Activated T-cell treated with anti-CD3 and anti-CD28 coated beads, Interleukin-2, amount 50 U/mL, for 4 hours (primary cell): ENCODE measurements at places on chromosomes 1 and 21. TPM values are rescaled to one million over a fixed set of nuclear protein-coding genes. Genes with fewer than 3 reads are reported as not detected.
A peak's percentile ranks its signal among the peaks of the same experiment; 100 is the strongest.

The CA14 gene
- not detected for total RNA-seq

The EPS8L3 gene
- not detected for total RNA-seq

The C1QA gene
- total RNA-seq: not detected

The LGR6 gene
- total RNA-seq: 0.08 TPM

The TRAF3IP3 gene
- 85.2 TPM for total RNA-seq

The TTC39A gene
- 0.98 TPM for total RNA-seq

The RGL1 gene
- total RNA-seq: 0.58 TPM

The CLDN19 gene
- total RNA-seq: not detected

The HORMAD1 gene
- total RNA-seq: not detected

The OR2T35 gene
- not detected for total RNA-seq

The UBASH3A gene
- 11.3 TPM for total RNA-seq

The CRP gene
- total RNA-seq: 0.81 TPM

The S100A1 gene
- total RNA-seq: not detected

The PROK1 gene
- total RNA-seq: not detected

DNA sequence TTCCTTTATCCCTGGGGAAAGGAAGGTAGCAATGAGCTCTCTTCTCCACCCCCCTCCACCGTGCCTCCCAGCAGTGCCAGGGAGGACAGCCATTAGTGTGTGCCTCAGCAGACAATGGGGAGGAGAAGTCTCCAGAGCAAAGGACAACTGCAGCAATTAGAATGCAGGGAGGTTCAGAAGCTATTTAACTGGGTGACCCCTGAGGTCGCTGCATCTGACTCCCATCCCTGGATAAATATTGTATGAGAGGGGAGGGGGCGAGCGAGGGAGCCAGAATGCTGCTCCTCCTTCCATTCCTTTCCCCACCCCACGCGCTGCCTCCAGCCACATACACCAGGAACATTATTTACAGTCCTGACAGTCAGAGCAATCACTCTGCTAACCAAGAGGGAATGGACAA lies 59.0 kb downstream of the ERI3 start:
- no peak for DNase-seq

DNA sequence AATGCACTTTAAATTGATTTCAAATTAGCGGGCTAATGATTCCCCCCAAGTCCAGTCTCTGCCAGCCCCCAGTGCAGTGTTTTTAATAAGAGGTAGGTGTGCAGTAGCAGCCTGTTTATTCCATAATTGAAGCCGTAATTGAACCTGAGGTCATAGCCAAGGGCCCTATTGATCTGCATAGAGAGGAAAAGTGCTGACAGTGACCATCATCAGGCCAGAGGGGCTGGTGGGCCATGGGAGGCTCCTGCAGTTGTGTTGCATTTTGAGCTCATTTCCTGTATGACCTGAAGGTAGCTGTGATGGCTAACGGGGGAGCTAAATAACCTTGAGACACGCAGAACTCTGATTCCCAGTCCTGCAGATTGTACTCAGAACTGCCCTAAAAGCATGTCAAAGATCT lies 67.5 kb downstream of the DISP3 start:
- no peak for DNase-seq

DNA sequence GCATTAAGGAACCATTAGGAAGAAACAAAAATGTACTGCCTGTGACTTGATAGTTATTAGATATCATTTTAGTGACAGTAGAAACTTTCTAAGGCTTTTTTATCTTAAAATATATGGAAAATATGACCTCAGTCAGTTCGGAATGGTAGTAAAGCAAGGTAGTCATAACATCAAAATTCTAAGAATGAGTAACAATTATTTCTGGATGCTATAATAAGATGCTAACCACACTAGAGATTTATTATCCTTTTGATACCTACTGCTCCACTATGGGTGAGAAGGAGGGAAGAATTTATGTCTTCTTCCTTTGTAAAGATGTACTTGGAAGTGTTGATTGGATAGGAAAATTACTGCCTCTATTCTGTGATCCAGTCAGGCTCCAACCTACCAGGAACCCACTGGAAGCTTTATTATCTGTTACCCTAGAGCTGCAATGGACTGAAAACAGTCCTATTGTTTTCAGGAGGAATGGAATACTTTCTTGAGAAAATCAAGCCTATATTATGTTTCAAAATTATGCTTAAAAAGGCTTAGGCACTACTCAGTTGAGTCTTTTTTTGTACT lies 8.8 kb downstream of the FMN2 start:
- no peak for DNase-seq

- no peak for DNase-seq
Measured at GRCh38 chr1:41098730-41099460, 77.4 kb upstream of the SLFNL1 start.

DNA sequence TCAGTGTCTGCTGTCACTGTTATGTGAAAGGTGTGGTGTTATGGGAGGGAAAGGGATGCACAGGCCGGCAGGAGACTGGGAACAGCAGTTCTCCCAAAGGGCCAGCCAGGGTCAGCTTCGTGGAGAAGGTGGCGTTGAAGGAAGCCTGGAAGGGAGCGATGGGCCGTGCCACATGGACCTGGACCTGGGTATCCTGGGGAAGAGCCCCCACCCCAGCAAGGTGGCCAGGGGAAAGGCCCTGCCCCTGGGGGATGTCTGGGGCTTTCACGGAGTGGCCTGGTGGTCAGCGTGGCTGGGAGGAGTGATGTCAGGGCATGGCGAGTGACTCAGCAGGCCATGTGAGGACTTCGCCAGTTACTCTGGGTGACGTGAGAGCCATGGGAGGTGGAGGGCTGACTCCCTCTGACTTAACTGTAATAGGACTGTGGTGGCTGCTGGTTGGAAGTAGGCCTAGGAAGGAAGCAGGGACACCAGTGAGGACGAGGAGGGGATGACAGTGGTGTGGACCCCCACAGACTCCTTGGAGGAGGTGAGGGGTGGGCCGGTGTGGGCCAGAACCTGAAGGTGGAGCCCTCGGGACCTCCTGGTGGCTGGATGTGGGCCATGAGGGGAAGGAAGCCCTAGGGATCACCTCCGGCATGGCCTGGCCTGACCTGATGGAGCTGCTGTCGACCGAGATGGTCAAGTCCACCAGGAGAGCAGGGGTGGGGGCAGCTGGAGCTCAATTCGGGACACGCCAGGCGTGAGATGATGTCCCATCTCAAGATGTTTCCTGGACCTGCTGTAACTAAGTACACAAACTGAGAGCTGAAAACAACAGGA lies 54.5 kb downstream of the BACE2 start:
- DNase-seq: no peak

DNA sequence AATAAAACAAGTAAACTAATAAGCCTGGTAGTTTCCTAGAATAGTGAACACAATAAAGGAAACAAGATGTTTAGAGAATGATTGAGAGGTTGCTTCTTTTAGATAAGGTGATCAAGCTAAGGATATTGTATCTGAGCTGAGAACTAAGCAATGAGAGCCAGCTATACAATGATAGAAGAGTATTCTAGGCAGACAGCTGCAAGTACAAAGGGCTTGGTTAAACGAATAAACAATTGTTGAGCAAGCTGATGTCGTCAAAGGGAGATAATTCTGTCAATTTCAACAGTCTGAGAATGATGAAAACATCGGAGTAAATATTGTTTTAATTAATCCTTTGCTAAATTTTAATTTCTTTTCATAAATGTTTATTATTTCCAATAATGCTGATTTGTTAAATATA lies 5.5 kb upstream of the FH start:
- no peak for DNase-seq

DNA sequence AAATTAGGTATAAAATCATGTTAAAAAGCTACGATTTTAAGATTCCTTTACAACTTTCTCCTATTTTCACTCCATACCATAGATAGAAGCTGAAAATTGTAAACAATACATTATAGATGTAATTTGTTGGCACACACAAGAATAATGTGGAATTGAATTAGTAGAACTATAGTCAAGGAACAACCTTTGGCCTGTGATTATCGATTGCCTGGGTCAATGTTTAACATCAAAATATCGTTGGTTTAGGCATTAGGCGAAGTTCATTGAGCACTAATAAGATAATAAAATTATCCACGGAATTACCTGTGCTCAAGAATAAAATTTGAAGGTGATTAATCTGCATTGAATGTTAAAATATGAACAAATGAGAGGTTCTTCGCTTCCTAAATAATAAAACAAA lies 455.1 kb upstream of the ZP4 start:
- no peak for DNase-seq

DNA sequence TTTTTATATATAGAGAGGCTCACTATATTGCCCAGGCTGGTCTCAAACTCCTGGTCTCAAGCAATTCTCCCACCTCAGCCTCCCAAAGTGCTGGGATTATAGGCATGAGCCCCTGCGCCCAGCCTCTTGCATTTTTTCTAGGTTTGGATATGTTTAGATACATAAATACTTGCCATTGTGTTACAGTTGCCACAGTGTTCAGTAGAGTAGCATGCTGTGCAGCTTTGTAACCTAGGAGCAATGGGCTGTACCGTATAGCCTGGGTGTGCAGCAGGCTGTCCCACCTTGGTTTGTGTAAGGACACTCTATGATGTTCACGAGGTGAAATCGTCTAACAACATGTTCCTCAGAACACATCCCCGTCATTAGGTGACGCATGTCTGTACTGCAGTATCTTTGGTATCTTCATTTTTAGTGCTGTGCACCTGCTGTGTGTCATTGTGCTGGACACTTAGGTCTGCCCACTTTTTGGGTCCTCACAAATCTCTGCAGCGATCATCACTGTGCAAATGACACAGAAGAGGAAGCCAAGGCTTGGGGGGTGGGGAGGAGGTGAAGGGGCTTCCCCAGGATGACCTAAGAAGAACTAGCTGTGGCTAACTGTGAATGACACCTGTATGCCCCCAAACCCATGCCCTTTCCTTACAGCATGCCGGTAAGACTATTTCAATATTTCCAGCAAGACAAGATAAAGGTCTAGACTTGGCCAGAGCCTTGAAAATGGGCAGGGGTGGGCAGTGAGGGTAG lies 44.5 kb downstream of the SDC3 start:
- no peak for DNase-seq

DNA sequence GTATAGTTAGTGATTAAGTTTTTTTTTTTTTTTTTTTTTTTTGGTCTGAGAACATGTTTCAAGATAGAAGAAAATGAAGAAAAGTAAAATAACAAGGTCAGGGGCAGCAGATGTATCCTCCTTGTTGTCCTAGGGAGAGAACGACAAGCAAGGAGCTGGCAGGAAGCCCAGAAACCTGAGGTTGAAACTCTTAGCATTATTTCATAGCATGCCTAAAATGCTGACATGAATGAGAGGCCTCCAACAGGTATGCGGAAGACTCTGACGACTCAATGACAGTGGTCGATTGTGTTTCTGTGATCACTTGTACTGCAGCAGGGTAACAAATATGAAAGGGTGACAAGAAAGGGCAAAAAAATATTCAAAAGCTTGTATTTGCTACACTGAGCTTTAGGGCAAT lies 415.9 kb downstream of the PLA2G4A start:
- no peak for DNase-seq

- no peak for DNase-seq
Measured at GRCh38 chr21:30515681-30516080, 13.7 kb upstream of the KRTAP19-5 start.

- DNase-seq: no peak
Measured at GRCh38 chr1:199546323-199546722, 481.2 kb upstream of the NR5A2 start.

GRCh38 chr1:64471218-64472039 lies 1.5 kb downstream of the CACHD1 start:
- DNase-seq: no peak

- no peak for DNase-seq
Measured at GRCh38 chr1:93448292-93448982, 519 bp downstream of the FNBP1L start.

DNA sequence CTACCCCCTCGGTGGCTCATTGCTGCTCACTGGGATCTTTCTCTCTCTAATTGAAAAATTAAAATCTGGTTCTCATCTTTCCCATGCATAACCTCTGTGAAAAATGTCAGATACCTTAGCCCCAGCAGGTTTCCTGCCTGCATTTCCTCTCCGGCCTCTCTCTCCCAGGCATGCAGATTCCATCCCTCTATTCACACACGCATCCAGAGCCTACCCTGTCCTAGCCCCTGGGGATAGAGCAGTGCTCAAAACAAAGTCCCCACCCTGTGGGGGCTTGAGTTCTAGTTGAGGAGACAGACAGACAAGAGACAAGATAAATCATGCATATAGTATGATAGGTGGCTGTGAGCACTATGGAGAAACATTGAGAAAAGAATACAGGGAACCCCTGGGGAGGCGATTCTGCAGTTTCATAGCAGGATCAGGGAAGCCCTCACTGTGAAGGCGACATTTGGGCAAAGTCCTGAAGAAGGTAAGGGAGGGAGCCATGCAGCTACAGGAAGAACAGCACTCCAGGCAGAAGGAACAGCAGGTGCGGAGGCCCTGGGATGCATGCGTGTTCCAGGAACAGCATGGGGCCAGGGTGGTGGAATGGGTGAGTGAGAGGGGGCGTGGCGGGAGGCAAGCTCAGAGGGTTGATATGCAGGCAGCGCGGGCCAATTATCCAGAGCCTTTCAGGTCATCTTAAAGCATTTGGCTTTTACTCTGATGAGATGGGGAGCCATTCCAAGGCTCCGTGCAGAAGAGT lies 3.5 kb upstream of the BSND start:
- no peak for DNase-seq

GRCh38 chr1:152970495-152970894 lies at the start of gene SPRR4:
SPRR4 (plus strand) TSS chr1:152970648; CDS start chr1:152971891, 1,243 bp downstream.
- DNase-seq: no peak

- DNase-seq: no peak
Measured at GRCh38 chr1:241485145-241485544, 34.4 kb downstream of the FH start.

- peak; percentile 8 for DNase-seq
Measured at GRCh38 chr1:63651161-63651701, 58.0 kb downstream of the PGM1 start.

- DNase-seq: no peak
Measured at GRCh38 chr1:45753248-45754037, 3.0 kb upstream of the IPP start.

DNA sequence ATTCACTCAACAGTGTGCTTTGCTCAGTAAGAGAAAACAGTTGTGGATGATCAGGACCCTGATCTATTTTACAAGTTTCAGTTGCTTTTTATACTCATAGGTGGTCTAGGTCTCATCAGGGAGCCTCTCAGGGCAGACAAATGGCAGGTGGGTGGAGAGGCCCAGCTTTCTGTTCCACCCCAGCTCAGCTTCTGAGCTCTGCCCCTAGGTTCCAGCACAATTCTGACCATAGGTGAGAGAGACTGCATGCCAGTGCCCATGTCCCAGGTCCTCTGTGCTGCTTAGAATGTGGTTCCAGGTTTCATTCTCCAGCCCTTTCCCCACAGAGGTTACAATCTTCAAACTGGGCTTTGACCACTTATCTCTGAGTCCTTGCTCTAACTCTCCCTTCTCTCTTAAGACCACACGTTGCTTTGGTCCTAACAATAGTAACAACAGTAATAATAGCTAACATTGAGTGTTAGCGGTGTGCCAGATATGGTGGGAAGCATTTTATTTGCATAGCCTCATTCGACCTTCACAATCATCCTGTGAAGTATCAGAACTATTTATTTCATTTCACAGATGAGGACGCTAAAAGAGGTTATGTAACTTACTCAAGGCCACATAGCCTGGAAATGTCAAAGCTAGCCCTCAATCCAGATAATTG lies 19.6 kb upstream of the DUSP10 start:
- DNase-seq: no peak

DNA sequence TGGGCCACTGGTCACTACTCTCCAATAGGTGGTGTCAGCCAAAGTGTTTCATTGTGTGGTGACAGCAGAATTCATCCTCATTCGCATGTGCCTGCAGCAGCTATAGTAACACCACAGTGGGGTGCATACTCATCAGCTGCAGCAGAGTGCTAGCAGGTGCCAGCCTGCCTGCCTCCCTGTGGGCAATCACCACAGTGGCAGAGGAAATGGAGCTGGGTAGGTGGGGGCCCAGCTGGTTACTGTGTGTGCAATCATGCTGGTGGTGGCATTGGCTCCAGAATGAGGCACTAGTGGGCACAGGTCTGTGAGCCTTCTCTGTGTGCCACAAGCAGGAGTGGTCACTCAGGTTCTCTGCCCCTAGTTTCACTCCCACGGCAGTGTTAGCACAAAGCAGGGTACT lies 579.2 kb downstream of the PTPRC start:
- no peak for DNase-seq
